ENCODE measurements at places on chromosomes 1 and 21.

GRCh38 chr1:232077809-232078208, 451.2 kb downstream of the DISC1 start:
- no peak for DNase-seq

DNA sequence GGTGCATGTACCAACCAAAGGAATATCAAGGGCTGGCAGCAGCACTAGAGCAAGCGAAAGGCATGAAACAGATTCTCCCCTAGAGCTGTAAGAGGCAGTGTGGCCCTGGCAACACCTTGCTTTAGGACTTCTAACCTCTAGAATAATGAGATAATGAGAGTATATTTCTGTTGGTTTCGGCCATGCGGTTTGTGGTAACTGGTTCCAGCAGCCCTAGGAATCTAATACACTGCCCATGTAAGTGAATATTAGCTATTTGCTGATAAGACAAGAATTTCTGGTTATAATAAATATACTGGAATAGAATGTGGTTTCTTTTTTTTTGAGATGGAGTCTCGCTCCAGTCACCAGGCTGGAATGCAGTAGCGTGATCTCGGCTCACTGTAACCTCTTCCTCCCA, 199.4 kb downstream of the GABPA start:
- DNase-seq, result no peak

DNA sequence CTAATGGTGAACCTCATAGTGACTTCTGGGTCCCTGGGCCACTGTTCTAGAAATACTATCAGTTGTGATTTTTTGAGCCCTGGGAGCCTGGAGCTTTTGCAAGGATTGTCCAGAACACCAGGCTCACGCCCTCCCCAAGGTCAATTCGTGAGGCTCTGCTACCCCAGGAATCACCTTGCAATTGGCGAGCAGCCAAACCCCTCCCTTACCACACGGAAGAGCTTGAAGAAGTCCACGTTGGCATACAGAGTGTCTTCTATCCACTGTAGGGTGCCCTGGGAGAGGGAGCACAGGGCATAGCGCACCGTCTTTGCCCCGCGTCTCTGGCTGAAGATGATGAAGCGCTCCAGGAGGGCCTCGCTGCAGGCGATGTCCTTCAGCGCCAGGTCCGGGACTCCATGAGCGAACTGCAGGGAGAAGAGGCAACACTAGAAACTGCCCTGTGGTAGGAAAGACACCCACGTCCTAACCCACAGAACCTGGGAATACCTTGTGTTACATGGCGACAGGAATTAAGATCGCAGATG, 22.3 kb downstream of the ABCA4 start:
- no peak for DNase-seq

GRCh38 chr1:6030547-6031261, 15.0 kb upstream of the KCNAB2 start:
- DNase-seq, result no peak

DNA sequence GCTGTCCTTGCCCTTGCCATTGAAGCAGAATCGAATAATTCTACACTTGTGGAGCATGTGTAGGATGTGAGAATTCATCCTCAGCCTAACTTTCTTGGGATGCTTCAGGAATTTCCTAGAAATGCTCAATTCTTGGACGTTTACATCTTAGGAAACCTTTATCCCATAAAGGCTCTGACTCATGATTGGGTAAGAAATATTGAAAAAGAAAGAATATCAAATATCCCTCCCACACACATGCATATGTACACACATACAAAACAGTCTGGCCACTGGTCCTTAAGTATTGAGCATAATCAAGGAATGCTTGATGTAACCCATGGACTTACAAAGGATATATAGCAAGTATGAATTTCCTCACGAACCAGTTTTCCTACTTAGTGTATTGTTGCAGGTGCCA, 83.9 kb upstream of the IPO9 start:
- DNase-seq, result peak; percentile 75

DNA sequence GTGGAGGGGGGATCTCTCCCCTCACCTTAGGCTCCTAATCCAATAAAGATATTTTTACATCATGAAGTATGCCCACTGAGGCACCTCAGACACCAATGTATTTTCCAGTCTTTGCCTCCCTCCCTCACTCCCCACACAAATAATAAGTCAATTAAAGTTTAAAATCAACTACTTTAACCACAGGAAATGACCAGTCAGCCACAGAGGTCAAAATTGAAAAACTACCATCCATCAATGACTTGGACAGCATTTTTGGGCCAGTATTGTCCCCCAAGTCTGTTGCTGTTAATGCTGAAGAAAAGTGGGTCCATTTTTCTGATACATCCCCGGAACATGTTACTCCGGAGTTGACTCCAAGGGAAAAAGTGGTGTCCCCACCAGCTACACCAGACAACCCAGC, 70.6 kb upstream of the DYNLT5 start:
- DNase-seq, result no peak

DNA sequence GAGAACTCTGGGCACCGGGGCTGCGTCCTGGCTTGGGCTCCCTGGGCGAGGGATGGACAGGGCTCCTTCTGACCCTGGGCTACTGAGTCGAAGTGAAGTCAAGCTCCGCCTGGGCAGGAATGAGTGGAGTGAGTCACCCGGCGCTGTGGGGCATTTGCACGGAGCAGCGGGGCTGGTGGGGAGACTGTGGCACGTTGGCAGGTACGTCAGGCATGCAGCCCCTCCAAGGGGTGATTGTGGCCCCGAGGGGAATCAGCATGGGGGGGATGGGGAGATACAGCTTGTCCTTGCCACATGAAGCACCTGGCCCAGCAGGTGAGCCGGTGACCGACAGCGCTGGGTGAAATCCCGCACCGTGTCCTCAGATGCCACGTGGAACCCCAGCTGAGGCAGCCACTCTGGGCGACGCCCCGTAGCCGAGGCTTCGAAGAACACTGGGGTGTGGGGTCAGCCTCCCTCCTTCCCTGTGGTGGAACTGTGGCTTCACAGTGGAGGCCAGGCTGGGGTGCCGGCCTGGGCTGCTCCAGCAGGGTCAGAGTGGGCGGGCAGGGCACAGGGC, 62.3 kb downstream of the COL18A1 start:
- no peak for DNase-seq

GRCh38 chr1:238115852-238116251, 225.1 kb upstream of the ZP4 start:
- no peak for DNase-seq

- no peak for DNase-seq
These were observed 634.4 kb downstream of the MATN1 start for GRCh38 chr1:30089024-30089430.

- peak; percentile 97 for DNase-seq
These were observed 145.0 kb downstream of the RASAL2 start for GRCh38 chr1:178238722-178239510.

DNA sequence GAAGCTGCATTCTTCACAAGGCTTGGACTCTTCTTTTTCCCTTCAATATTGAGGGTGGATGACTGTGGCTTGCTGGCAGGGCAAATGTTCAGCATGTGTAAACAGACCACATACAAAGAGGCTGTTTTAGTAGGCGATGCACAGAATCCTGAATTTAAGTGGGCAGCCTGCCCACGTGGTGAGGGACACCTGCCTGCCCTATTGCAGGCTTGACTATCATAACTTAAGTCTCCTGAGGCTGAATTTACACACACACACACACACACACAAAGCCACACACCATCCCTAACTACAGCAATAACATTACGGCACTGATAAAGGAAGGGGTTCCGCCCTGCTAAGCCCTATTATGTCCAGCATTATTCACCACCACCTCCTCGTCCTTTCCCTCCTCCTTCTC, 15.9 kb downstream of the SYT2 start:
- no peak for DNase-seq

DNA sequence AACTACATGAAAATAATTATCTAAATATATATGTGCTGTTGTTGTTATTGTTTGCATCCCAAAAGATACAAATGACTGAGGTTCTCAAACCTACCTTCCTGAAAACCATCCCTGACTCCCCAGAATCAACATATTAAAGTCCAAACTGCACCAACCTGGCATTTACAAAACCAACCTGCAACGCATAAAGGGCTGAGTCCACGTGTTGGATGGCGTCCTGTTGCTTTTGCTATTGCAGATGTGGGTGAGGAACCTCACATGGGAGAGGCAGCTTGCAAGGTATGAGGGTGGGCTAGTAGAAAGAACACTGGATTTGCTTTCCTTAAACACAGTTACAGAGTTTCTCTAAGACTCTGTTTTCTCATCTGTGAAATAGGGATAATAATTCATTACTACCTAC, 1.5 kb upstream of the C8B start:
- DNase-seq, result no peak

DNA sequence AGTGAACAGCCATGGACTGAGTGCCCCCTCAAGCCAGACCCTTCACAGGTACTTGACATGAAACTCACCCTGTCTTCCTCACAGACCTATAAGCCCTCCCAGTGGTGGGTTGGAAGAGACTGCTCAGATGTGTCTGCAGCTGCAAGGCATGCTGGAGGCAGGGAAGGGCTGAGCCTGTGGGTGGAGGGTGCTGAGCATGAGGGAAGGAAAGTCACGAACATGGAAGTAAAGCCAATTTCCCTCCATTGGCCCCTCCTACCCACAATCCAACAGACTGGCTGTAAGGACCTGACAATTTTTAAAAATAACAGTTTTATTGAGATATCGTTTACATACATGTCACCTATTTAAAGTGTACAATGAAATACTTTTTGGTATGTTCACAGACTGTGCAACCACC, 44.1 kb downstream of the RCSD1 start:
- no peak for DNase-seq

GRCh38 chr1:51284487-51284954, 45.8 kb downstream of the TTC39A start:
- no peak for DNase-seq

DNA sequence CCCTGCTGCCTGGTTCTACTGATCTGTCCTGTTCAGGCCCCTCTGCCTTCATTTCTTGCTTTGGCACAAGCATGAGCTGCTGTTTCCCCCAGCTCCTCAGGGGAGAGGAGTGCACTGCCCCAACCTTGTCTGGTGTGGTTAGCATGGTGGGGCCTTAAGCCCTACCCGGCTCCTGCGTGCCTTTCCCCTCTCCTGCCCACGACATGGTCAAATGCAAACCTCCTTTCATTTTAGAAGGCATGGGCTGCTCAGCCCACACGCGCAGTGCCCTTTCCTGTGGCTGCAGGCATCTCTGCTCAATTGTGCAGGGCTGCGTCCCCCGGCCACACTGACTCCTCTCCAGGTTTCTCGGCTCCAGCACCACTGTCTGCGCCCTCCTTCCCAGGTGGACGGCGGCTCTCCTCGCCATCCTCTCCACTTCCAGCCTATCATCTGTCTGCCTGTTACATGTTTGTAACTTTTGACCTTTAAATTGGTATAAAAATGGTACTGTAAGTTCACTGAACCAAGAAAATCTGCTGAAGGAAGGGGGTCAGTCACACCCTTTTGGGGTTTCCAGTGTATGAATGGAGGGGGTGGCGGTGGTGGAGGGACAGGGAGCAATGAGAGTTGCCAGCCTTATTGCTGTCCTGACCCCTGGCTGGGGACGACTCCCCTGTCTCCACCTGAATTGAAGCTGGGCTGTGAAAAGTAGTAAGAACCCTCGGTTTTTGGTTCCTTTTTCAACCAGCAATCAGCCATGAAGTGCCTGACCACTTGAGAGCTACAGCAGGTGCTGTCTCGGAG, 5.1 kb downstream of the PDE9A start:
- no peak for DNase-seq

GRCh38 chr1:19096036-19096833, 113.8 kb downstream of the UBR4 start:
- no peak for DNase-seq

- DNase-seq, result no peak
These were observed 27.5 kb downstream of the OVGP1 start for GRCh38 chr1:111399792-111400610.

DNA sequence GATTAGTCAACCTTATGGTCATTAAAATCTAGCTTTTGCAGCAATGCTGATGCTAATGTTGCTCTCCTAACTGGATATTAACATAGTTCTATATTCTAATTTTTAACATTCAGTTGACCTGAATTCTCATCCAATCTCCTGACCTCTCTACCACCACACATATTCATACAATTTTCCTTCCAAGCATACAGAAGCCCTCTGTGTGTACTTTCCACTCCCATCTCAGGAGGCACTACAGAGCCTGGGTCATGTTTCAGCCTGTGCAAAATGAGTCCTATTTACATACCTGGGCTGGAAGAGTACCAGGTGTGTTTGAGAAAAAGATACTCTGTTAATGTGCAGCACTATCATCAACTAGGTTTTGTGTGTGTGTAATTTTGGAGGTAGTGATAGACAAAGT, 486.3 kb downstream of the NEGR1 start:
- no peak for DNase-seq

DNA sequence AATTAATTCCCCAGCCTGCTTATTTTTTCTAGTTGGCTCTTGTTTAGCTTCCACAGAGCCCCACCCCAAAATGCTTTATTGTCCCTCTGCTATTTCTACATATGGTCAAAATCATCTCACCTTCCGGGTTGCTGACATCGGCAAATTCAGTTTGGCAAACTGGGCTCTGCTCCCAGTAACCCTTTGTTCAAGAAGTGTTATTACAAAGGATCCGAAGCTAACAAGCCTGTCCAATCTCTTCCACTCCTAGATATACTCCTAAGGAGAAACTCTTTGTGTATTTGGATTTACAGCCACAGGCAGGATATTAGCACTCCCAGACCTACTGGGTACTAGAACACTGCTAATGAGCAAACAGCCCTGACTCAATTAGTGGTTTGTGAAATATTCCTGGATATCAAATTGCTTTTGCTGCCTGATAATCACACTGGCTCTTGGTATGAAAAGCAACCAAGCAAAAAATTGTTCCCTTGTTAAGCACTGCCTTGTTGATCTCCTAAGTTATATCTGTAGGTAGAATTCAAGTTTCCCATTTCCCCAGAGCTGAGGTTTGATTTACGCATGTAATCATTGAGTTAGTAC, 4.0 kb downstream of the JUN start:
- DNase-seq, result no peak

DNA sequence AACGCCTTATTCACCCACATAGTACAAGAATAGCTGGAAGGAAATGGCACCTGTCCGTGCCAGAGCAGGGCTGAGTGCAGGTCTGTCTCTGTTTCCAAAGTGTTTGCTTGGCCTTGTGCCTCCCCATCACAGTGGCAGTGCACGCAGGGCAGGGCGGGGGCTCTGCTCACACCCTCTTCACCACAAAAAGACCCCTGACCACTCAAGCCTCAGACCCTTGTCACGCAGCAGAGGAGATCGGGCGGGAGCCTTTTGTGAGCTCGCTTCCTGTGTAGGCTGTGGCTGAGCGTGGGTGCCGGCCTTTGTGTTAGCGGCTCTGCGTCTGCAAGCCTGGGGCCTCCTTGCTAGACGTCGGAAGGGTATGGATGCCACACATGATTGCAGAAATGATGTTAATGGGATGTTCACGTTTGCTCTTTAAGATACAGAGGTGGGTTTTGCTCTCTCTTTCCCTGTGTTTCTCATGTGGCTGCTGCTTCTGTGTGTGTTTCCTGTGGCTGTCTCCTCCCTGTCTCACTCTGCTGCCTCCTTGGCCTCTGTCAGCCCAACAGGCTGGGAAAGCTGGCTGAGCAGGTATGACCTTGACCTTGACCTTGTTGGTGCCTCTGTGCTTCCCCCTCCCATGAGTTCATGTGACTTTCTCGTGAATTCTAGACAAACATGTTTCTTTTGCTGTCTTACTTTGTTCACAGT, 45.4 kb downstream of the S100B start:
- DNase-seq, result no peak

GRCh38 chr21:35855484-35855883, 204.8 kb downstream of the SETD4 start:
- no peak for DNase-seq

GRCh38 chr1:226946285-226946684, 6.2 kb downstream of the COQ8A start:
- DNase-seq, result no peak

All from AG04449 (cell line).